ENCODE measurements at places on chromosomes 1 and 21.

- DNase-seq: no peak
These were observed 57.6 kb upstream of the AK4 start for GRCh38 chr1:65090406-65090805.

DNA sequence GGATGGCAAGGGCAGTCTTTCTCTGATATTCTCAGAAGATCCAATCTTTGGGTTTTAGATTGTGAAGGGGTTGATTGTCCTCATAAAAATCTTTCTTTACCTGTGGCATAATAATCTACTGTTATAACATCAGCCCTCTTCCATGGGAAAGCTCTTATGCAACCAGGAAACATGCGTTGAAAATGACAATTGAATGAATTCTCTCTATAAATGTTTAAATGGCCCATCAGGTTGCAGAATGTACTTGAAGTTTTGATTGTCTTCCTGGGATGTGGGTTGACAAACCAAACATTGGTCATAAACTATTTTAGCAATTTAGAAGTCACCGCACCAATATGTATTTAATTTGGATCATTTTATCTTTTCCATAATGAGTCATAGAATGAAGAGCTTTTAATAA lies 31.7 kb upstream of the ITLN1 start:
- no peak for DNase-seq

- DNase-seq: no peak
These were observed 95.6 kb downstream of the TTC3 start for GRCh38 chr21:37168666-37169065.

- DNase-seq: no peak
These were observed 58.3 kb upstream of the ARTN start for GRCh38 chr1:43875331-43875730.

GRCh38 chr1:27634985-27635367 lies at the start of gene FGR:
Gene FGR (minus strand): TSS chr1:27635185. CDS start chr1:27623916, 11,269 bp downstream.
- DNase-seq: no peak

DNA sequence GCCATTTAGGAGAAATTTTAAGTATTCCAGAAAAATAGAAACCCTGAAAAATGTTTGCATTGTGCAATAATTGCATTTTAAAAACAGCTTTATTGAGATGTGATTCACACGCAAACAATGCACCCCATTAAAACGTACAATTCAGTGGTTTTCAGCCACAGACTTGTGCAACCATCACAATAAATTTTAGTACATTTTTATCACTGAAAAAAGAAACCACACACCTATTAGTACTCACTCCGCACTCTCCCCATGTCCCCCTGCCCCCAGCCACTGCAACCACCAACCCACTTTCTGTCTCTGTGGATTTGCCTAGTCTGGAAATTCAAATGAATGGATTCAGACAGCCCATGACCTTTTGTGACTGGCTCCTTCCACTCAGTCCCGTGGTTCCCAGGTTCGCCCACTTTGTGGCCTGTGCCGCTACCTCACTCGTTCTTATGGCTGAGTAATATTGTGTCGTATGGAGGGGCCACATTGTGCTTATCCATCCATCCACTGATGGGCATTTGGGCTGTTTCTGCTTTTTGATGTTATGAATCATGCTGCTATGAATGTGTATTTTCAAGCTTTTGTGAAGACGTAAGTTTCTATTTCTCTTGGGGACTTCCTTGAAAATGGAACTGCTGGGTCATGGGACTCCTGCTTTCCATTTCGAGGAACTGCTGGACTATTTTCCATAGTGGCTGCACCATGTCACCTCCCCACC lies 147.7 kb upstream of the ARHGEF16 start:
- no peak for DNase-seq

- DNase-seq: no peak
These were observed 45.9 kb downstream of the ADSS2 start for GRCh38 chr1:244405856-244406255.

DNA sequence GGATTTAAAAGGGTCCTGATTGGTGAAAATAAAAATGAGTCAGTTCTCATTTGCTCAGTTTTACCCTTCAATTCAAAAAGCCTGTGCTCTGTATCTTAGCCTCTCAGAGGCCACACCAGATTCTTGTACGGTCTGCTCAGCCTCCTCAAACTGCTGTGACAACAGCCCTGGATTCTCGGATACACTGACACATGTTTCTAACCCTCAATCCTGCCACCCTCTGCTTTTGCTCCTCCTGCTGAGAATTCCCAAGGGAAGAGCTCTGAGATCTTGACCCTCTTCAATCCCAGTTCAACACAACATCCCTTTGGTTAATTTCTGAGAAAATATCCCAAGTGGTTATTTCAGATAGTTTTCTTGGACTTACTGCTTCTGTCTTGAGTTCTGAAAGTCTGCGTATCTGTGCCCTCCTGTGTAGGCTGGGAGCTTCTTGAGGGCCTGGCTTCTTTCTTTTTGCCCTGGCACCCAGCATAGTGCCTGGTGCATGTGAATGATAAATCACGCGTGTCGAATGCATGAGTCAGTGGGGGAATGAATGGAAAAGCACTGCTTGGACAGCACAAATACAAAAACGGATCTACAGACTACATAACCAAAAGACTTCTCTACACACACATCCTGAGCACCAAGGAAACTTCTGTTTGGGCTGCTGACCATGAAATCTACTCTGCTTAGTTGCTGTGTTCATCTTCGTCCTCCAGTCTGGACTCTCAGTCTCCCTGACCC lies 24.5 kb downstream of the IRF2BP2 start:
- no peak for DNase-seq

GRCh38 chr1:150995460-150995859 lies 11.2 kb downstream of the MINDY1 start:
- DNase-seq: no peak

DNA sequence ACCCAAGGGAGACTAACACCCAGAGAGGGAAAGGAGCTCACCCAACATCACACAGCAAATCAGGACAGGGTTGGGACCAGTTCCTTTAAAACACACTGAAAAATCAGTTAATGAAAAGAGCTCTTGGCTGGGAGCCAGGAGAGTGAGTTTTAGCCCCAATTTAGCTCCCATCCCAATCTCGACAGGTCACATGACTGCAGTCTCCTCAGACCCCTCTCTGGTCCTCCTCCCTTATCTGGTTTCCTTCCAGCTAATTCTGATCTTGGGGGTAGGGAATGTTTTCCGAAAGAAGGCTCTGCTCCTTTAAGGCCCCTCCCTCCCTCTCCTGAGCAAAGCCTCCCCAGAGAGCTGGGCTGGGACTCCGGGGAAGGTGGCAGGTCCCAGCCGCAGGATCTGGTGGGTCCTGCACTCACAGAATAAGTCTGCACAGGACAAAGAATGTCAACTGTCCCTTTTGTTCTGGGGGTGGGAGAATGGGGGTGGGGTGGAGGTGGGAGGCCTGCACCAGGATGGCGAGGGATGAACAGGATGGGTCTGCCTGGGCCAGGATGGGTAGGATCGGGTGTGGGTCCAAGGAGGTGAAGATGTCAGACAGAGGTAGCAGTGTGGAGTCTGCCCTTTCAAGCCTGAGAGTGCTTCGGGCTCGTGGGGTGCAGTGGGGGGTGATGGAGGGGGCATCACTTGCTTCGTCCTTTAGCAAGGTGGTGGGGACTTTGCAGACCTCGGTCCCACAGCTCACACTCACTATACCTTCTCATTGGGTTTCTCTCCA lies 57.3 kb upstream of the SSBP3 start:
- DNase-seq: no peak

DNA sequence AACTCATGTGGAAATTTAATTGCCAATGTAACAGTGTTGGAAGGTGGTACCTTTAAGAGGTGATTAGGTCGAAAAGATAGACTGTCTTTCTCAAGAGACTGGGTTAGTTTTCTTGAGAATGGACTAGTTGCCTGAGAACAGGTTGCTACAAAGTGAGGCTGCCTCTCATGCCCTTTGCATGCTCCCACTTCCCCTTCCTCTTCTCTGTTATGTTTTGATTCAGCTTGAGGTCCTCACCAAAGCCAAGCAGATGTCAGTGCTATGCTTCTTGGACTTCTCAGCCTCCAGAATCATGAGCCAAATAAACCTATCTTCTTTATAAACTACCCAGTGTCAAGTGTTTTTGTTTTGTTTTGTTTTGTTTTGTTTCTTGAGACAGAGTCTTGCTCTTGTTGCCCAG lies 187.0 kb upstream of the RUNX1 start:
- no peak for DNase-seq

GRCh38 chr1:55868026-55868425 lies 652.9 kb upstream of the USP24 start:
- DNase-seq: no peak

GRCh38 chr1:2330519-2331199 lies 60.7 kb downstream of the MORN1 start:
- no peak for DNase-seq

GRCh38 chr1:58573138-58573537 lies 3.9 kb downstream of the TACSTD2 start:
- DNase-seq: no peak

DNA sequence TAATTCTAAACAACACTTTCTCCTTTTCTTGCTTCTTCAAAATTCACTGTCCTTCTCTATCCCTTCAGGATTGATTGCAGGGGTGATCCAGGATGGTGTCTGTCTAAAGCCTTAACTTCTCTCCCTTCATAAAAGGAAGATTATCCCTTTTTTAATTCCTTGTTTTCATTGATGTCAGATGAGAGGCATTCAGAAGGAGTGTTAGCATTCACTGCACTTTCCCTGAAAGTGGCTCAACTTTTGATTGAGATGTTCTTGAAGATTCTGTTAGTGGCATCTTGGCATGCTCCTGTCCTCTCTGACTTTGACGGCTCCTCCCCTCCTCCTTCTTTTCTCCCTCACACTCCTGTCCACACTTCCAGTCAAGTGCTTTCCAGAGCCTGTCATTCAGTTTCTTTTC lies 71.6 kb downstream of the ST6GALNAC3 start:
- DNase-seq: no peak

- DNase-seq: no peak
These were observed 179.6 kb downstream of the LMO4 start for GRCh38 chr1:87508247-87508787.

DNA sequence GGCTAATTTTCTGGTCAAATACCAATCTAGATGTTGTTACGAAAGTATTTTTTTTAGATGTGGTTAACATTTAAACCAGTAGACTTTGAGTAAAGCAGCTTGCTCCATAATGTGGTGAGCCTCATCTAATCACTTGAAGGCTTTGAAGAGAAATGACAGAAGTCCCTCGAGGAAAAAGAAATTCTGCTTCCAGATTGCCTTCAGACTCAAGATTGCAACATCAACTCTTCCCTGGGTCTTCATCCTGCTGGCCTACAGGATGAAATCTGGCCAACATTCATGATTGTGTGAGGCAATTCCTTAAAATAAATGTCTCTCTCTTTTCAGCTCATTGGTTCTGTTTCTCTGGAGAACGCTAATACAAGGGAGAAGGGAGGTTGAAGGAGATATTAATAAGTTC lies 32.5 kb upstream of the SSX2IP start:
- DNase-seq: no peak

DNA sequence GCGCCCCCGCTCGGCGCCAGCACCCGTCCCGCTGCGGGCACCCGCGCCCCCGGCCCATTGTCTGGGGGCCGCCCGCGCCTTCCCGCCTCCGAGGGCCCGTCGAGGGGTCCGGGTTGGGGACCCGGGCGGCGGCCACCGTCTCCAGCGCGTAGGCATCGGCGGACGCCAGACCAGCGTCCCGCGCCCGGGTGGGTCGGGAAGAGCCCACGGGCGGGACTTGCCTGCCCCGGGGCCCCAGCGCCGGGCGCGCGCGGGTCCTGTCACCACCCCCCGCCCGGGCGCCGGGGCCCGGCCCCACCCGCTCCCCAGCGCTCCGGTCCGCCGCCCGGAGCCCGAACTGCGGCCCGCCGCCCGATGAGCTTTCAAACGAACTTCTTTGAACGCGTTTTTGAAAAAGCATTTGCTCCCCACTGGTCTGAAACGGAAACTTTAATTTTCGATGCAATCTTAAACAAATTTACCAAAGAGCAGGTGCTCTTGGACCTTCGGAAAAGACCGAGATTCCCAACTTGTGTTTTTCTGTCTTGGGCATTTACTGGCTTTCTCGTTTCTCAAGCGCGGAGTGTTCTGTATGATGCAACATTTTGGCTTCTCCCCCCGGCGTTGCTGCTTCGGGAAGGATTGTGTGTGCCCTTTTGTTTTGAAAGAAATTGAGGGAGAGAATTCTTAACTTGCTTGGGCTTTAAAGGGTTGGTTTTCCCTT lies 615 bp downstream of the CLIC4 start:
- DNase-seq: peak; percentile 49

GRCh38 chr1:239255628-239256160 lies 130.7 kb upstream of the CHRM3 start:
- no peak for DNase-seq

- DNase-seq: no peak
These were observed 46.8 kb upstream of the PPM1J start for GRCh38 chr1:112761714-112762480.

GRCh38 chr1:147890177-147890790 lies 12.3 kb upstream of the GJA8 start:
- DNase-seq: peak; percentile 49

DNA sequence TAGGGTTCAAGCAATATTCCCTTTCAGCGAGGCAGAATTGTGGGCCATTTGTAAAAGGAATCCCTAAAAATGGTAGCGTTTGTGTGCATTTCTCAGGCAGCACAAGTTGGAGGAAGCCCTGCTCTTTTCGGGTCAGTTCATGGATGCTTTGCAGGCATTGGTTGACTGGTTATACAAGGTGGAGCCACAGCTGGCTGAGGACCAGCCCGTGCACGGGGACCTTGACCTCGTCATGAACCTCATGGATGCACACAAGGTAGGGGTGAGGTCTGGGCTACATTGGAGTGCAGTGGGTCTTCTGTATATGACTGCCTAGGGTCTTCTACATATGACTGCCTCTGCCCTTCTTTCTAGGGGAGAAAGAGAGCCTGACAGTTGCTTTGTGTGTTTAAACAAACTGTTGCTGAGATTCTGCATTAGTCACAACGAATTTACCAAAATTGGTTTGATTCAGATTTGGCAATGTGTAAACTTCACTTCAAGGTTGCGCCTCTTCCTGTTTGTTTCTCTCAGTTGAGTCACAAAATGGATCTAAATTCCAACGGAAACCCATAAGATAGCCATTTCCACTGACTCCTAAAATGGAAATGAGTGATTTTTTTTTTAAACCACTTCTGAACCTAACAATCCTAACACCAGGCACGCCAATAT lies 40.4 kb upstream of the BMP8A start:
- DNase-seq: no peak

- DNase-seq: no peak
These were observed 93.9 kb downstream of the DAB1 start for GRCh38 chr1:57329937-57330336.

GRCh38 chr1:242692988-242693387 lies 168.5 kb upstream of the PLD5 start:
- no peak for DNase-seq

- no peak for DNase-seq
These were observed 62.5 kb downstream of the NDUFS5 start for GRCh38 chr1:39088658-39089057.

- no peak for DNase-seq
These were observed 205.1 kb downstream of the PTGER3 start for GRCh38 chr1:70842562-70842961.
